ENCODE measurements at places on chromosomes 4 and X.

DNA sequence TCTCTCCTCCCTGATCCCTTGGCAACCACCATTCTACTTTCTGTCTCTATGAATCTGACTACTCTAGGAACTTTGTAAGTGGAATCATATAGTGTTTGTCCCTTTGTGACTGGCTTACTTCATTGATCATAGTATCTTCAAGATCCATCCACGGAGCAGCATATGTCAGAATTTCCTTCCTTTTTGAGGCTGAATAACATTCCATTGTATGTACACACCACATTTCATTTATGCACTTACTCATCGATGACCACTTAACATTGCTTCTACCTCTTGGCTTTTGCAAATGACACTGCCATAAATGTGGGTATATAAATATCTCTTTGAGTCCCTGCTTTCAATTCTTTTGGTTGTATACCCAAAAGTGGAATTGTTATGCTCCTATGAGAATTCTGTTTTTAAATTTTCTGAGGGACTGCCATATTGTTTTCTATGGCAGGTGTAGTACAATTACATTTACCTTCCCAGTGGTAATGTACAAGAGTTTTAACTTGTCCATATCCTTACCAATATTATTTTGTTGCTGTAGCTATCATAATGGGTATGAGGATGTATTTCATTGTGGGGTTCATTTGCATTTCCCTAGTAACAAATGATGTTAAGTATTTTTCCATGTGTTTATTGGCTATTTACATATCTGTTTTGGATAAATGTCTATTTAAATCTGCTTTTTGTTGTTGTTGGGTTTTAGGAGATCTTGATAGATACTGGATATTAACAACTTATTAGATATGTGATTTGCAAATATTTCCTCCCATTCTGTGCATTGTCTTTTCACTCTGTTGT, 466.1 kb downstream of the C4orf33 start:
- no peak for DNase-seq

- no peak for DNase-seq
Measured at GRCh38 chrX:130086447-130087206, 23.7 kb downstream of the ELF4 start.

GRCh38 chrX:29530501-29530900, 684.9 kb upstream of the MAGEB2 start:
- no peak for DNase-seq

DNA sequence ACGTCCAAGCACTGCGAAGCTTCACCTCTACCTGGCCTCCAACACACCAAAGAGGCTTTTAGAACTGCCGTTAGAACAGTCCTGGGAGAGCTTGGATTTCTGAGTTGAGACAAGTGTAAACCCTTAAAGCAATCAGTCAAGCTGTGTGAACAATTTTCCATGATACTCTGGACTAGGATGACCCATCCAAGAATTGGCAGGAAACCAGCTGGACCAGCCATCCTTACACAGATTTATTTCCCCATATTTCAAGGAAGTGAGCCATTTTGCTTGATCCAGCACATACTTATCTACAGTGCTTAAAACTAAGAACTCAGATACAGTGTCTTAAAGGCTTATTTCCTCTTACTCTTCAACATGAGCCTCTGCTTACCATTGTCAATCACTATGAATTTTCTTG, 340.7 kb upstream of the HS3ST1 start:
- DNase-seq, result no peak

DNA sequence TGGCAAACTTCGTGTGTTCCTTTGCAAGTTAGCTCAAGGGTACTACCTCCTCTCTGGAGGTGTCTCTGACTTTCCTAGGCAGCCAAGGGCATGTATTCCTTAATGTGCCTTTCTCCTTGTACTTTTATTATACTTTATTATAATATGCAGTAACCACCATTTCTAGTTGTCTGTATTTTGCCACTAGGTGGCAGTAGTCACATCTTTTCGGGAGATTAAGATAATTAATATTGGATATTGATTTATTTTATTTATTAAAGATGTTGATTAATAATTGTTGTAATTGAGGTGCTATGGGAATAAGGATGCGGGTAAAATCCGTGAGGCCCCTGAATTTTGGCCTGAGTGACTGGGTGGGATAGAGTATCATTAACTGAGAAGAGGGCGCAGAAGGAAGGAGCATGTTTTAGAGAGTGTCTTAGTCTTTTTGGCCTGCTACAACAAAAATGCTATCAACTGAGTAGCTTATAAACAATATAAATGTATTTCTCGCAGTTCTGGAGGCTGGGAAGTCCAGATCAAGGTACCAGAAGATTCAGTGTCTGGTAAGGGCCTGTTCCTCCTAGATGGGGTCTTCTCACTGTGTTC, 153.3 kb downstream of the TMEM164 start:
- DNase-seq, result no peak

DNA sequence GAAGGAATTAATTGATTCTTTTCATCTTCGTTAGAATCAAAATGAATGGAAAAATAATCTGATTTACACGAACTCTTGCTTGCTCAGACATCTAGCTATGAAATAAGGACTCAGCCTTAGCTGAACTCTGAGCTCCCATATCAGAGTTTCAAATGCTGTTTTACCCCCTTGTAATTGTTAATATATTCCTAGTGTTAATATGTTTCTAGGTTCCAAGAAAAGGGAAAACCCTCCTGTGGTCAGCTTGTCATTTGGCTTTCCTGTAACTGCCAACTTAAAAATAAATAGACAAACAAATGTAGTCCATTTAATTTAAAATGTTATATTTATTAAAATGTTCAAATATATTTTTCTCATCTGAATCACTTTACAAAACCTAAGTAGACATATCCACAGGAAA, 432.1 kb downstream of the ARHGAP24 start:
- no peak for DNase-seq

DNA sequence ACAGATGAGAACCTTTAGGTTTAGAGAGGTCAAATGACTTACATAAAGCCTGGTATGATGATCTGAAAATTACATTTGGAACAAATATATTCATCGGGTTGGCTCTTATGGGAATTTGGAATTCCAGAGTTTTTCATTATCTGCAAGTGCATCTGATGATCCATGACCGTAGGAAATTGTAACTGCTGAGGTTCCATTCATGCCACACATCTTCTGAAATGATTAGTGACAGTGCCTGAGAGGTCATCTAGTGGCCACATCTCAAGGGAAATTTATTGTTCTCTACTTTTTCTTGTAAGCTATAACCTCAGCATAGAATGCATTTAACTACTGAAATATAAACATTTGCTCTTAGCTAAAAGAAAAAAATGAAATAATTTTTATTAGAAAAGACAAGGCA, 105.8 kb upstream of the NWD2 start:
- no peak for DNase-seq

DNA sequence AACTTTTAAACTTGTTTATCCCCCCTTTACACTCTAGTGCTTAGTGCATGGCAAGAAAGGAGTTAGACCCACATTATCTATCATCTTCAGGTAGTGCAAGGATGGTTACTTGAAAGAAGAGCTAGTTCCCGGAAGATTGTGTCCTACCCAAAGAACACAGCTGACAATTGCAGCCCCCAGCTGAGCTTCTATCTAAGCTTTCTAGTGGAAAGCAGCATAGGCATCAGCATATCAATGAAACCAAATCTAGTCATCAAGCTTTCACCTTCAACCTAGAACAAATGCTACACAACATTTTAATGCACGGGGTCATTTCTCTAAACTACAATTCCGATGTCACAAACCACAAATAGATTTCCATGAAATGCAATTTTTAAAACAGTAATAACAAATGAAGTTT, 88.9 kb upstream of the TFDP3 start:
- DNase-seq, result no peak

DNA sequence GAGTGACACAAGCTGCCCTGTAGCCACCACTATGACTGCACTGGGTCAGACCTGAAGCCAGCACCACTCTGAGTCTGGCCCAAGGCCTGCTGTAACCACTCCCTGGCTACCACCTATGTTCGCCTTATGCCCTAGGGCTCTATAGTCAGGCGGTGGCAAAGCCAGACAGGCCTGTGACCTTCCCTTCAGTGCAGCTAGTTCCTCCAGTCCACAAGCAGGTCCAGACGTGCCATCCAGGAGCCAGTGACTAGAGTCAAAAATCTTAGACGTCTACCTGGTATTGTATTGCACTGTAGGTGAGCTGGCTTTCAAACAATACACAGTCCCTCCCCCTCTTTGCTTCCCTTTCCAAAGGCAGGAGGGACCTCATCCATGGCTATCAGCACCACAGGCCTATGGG, 54.0 kb upstream of the RNF128 start:
- DNase-seq, result peak; percentile 83
